ENCODE measurements at places on chromosomes 3 and 15. TPM values are rescaled to one million over a fixed set of nuclear protein-coding genes. Genes with fewer than 3 reads are reported as not detected.

GRCh38 chr15:65663521-65663920, 41.8 kb downstream of the SLC24A1 start:
- no peak for DNase-seq

GRCh38 chr15:33941279-33942063, 26.8 kb upstream of the CHRM5 start:
- DNase-seq: no peak

GRCh38 chr3:171468296-171468906, 8.2 kb upstream of the TNIK start:
- DNase-seq: no peak

GRCh38 chr3:54850484-54851018, 77.3 kb downstream of the LRTM1 start:
- no peak for DNase-seq

DNA sequence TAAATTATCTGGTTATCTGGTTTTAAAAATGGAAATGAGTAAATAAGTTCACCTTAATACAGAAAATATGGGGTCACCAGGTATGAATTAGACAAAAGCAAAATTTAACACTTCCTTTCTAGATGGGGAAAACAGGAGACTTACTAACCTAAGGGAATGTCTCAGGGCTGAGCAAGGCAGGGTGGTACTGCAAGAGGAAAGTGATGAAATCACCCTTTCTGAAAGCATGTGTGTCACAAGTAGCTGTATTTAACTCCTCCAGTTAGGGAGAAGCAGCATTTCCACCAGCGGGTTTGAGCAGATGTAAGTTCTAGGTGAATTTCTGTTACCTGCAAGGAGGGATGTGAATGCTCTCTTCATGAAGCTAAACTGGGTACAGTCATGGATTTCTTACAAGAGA, 629.1 kb downstream of the MECOM start:
- no peak for DNase-seq

SLC12A1 gene
- polyA plus RNA-seq: 0.84 TPM

Data from left lung (tissue), 14 donors.